A549 treated with RU486 at 1 μM for 4 hours (cell line): ENCODE measurements at places on chromosomes 6 and 20. TPM values are rescaled to one million over a fixed set of nuclear protein-coding genes. Genes with fewer than 3 reads are reported as not detected.

Gene ZNF165
- total RNA-seq, result 0.96 to 1.4 TPM (median 1.1 TPM) in 5 replicates

Gene KIF6
- total RNA-seq, result 0.07 to 0.61 TPM (median 0.31 TPM) in 5 replicates

Gene CCN6
- total RNA-seq, result not detected in 5 replicates

Gene ZNF334
- not detected in 5 replicates for total RNA-seq

Gene IL17A
- not detected in 5 replicates for total RNA-seq

Gene HLA-DRA
- total RNA-seq, result not detected in 5 replicates
